ENCODE measurements at places on chromosomes 16 and 17. TPM values are rescaled to one million over a fixed set of nuclear protein-coding genes. Genes with fewer than 3 reads are reported as not detected.

DNA sequence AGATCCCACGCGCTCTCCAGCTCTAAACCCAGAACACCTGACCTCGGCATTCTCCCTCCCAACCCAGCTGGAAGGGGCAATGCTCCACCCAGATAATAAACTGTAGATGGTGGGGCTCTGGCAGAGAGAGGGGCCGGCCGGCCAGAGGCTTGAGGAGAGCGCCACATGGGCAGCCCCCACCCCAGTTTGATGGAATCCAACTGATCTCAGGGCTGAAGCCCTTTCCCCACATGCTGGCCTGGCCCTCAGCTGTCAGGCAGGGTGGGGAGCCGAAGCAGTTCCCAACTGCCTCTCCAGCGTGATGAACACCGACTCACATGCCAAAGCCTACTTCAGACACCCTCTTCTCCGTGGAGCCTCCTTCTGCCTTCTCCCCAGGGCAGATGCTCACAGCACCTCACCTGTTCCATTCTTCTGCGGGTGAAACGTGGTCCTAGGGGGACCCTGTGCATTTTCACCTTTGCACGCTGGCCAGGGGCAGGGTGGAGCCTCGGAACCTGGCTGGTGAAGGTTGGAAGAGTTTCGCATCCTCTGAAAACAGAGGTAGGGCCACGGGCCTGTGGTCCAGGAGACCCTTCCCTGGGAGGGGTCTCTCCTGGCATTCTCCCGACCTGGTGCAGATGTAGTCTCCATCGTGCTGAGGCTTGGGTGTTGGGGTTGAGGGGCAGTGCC lies 65.7 kb upstream of the ZNF469 start:
- H3K4me3 ChIP-seq = no peak overlapping the region
- H3K36me3 ChIP-seq = no peaks in the 10 kb centered on the region
- no peaks in the 10 kb centered on the region for H3K27me3 ChIP-seq
- no peak overlapping the region for H3K27ac ChIP-seq
- DNase-seq = no peak
- H3K4me1 ChIP-seq = no peaks in the 10 kb centered on the region

- H3K27ac ChIP-seq = no peak overlapping the region
- H3K4me3 ChIP-seq = no peak overlapping the region
- H3K36me3 ChIP-seq = no peaks in the 10 kb centered on the region
- no peak for DNase-seq
- H3K4me1 ChIP-seq = no peaks in the 10 kb centered on the region
These were observed 193.9 kb downstream of the ZNF18 start for GRCh38 chr17:11803231-11803969.

- no peak for DNase-seq
- H3K36me3 ChIP-seq = peaks cover 13% of the 10 kb centered on the region
- H3K4me1 ChIP-seq = no peaks in the 10 kb centered on the region
- no peak overlapping the region for H3K4me3 ChIP-seq
These were observed 148.9 kb downstream of the ITFG1 start for GRCh38 chr16:47311738-47312505.

- no peaks in the 10 kb centered on the region for H3K27me3 ChIP-seq
- peaks cover 20% of the 10 kb centered on the region for H3K36me3 ChIP-seq
- H3K4me3 ChIP-seq = peak within 1 kb of the TSS; percentile 49
- H3K4me1 ChIP-seq = peaks cover 72% of the 10 kb centered on the region
- DNase-seq = peak; percentile 31
These were observed at the start of gene PRRT2 for GRCh38 chr16:29811896-29812665. TSS of gene PRRT2 (plus strand) at chr16:29812193. CDS start at chr16:29813055, 862 bp downstream.

GRCh38 chr16:19559242-19559910 lies 3.9 kb downstream of the VPS35L start:
- H3K4me1 ChIP-seq = peaks cover 14% of the 10 kb centered on the region
- H3K4me3 ChIP-seq = no peak overlapping the region
- no peak overlapping the region for H3K27ac ChIP-seq
- H3K36me3 ChIP-seq = no peaks in the 10 kb centered on the region
- no peak for DNase-seq

DNA sequence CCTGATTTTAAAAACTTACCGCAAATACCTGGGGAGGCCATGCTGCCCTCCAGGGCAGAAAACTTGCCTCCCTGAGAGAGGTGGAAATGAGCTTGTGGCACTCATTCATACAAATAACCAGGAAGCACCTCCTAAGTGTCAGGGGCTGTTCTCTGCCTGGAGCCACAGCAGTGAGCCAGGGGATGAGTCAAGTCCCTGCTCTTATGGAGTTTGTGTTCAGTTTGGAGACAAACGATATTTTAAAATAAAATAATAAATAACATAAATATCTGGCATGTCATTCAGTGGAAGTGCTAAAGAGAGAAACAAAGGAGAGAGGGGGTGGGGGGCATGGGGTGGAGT lies 313.8 kb downstream of the C16orf95 start:
- no peak overlapping the region for H3K4me3 ChIP-seq
- no peaks in the 10 kb centered on the region for H3K4me1 ChIP-seq
- no peaks in the 10 kb centered on the region for H3K36me3 ChIP-seq

- peaks cover 24% of the 10 kb centered on the region for H3K4me1 ChIP-seq
- H3K4me3 ChIP-seq = no peak overlapping the region
- no peaks in the 10 kb centered on the region for H3K27me3 ChIP-seq
- H3K27ac ChIP-seq = no peak overlapping the region
- H3K36me3 ChIP-seq = no peaks in the 10 kb centered on the region
These were observed 5.2 kb upstream of the EIF1 start for GRCh38 chr17:41683441-41684007.

DNA sequence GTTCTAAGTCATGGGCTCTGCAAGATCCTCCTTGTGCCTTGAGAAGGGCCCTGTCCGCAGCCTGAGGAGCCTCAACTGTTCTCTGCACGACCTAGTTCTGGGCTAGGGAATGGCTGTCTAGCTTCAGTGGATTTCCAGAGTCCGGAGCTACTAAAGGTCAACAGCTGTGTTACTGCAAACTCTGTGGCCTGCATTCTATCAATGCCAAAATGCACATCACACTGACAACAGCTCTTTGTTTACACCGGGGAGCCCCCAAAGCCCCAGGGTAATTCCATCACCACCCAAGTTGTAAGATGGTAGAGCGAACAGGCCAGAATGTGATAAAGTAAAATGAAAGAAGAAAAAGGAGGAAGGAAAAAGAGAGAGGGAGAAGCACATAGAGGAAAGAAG lies 610.2 kb downstream of the MAF start:
- no peak overlapping the region for H3K4me3 ChIP-seq
- no peaks in the 10 kb centered on the region for H3K4me1 ChIP-seq
- no peaks in the 10 kb centered on the region for H3K27me3 ChIP-seq
- H3K36me3 ChIP-seq = no peaks in the 10 kb centered on the region
- no peak for DNase-seq

DNA sequence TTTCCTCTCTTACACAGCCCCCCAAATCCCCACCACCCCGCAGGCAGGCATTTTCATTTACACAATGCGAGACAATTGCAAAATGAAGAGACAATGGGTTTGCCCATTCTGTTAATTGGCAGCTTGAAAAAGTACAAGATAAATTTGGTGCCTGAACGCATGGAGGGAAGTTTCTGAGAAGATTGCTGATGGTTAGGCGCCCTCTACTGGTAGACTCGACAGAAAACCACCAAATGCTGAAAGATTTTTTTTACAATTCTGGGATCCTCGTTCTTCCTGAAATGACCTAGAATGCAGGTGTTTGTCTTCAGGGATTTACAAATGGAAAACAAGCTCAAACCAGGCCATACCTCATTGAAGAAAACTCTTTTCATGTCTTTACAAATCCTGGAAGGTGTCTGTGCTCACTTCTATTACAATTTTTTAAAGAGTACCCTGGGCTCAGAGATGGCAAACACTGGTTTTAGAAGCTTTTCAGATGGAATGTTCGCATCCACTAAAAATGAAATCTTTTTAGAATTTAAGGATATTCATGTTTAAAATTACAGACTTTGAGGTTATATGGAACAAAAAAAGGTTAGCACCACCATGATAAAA lies 338.5 kb downstream of the PMP22 start:
- DNase-seq = peak; percentile 18
- no peaks in the 10 kb centered on the region for H3K36me3 ChIP-seq
- H3K4me3 ChIP-seq = no peak overlapping the region
- H3K27ac ChIP-seq = no peak overlapping the region

DNA sequence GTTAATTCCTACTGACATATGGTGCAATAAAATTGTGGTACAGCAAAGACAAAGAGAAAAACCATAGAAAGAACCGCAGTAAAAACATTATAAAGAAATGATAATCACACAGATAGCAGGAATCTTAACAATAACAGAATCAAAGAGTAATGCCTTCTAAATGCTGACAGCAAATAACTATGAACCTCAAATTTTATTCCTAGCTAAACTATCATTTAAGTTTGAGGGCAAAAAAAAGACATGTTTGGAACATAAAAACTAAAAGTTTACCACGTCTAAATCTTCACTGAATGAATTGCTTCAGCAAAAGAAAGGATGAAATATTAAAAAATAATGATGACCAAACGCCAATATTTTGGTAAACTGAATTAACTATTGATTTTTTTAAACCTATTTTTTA lies 135.8 kb downstream of the CPPED1 start:
- no peaks in the 10 kb centered on the region for H3K27me3 ChIP-seq
- H3K4me1 ChIP-seq = no peaks in the 10 kb centered on the region
- H3K4me3 ChIP-seq = no peak overlapping the region
- no peaks in the 10 kb centered on the region for H3K36me3 ChIP-seq

DNA sequence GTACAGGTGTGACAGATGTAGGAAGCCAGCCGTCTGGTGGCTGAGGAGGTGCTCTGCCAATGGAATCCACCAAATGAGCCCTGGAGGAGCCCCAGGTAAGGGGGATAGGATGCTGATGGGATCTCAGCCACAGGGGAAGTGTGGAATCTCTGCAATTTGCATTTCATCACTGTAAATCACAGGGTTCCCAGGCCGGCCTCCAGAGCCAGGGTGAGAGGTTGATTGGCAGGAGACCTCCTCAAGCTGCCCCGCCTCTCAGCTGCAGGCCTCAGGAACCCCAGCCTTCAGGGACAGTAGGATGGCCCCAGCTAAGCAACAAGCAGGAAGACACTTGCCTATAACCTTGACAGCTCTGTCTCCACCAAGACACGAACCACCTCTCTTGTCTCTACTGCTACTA lies 39.4 kb downstream of the RTN4RL1 start:
- H3K27me3 ChIP-seq = no peaks in the 10 kb centered on the region
- DNase-seq = no peak
- no peak overlapping the region for H3K4me3 ChIP-seq
- H3K27ac ChIP-seq = no peak overlapping the region

GRCh38 chr16:25959221-25959620 lies 267.5 kb downstream of the HS3ST4 start:
- H3K27ac ChIP-seq = no peak overlapping the region
- H3K4me3 ChIP-seq = no peak overlapping the region
- no peak for DNase-seq
- H3K36me3 ChIP-seq = no peaks in the 10 kb centered on the region
- no peaks in the 10 kb centered on the region for H3K27me3 ChIP-seq

GRCh38 chr17:55037828-55038227 lies 69.3 kb downstream of the STXBP4 start:
- H3K4me3 ChIP-seq = no peak overlapping the region
- H3K27me3 ChIP-seq = no peaks in the 10 kb centered on the region
- no peak for DNase-seq
- H3K4me1 ChIP-seq = no peaks in the 10 kb centered on the region
- H3K27ac ChIP-seq = no peak overlapping the region
- no peaks in the 10 kb centered on the region for H3K36me3 ChIP-seq

GRCh38 chr16:17426451-17426850 lies 44.3 kb downstream of the XYLT1 start:
- DNase-seq = no peak
- no peak overlapping the region for H3K4me3 ChIP-seq
- no peaks in the 10 kb centered on the region for H3K27me3 ChIP-seq
- peaks cover 2% of the 10 kb centered on the region for H3K4me1 ChIP-seq

GRCh38 chr16:66676599-66676998 lies 19.9 kb downstream of the CMTM4 start:
- no peak overlapping the region for H3K4me3 ChIP-seq
- no peak for DNase-seq
- H3K27ac ChIP-seq = no peak overlapping the region
- no peaks in the 10 kb centered on the region for H3K36me3 ChIP-seq
- no peaks in the 10 kb centered on the region for H3K27me3 ChIP-seq

- H3K27ac ChIP-seq = no peak overlapping the region
- no peaks in the 10 kb centered on the region for H3K27me3 ChIP-seq
- DNase-seq = no peak
- H3K4me1 ChIP-seq = no peaks in the 10 kb centered on the region
- no peaks in the 10 kb centered on the region for H3K36me3 ChIP-seq
- H3K4me3 ChIP-seq = no peak overlapping the region
These were observed 134.0 kb downstream of the IRX3 start for GRCh38 chr16:54152362-54153239.

DNA sequence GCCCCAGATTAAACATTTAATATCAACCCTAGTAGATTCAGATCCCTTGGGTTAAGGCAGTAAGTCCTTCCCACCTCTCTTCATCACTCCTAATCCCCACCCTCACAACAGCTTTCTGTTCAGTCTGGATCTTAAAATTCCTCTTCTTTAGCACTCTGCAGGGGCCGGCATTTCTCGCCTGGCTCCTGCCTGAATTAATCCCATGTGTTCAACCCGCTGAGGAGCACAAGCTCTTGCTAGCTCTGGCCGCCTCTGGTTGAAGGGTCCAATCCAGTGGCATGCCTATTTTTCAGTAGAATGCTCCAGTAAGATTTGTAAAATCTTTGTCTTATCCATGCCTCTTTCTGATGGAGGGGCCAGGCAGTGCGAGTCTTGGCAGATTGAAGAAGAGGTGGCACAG lies 59.2 kb downstream of the CYB5B start:
- no peaks in the 10 kb centered on the region for H3K36me3 ChIP-seq
- no peak overlapping the region for H3K27ac ChIP-seq
- no peaks in the 10 kb centered on the region for H3K27me3 ChIP-seq
- no peak for DNase-seq
- H3K4me3 ChIP-seq = no peak overlapping the region
- no peaks in the 10 kb centered on the region for H3K4me1 ChIP-seq

The ACAP1 gene
- 590 TPM for total RNA-seq

The TBC1D28 gene
- not detected for total RNA-seq

The FAM171A2 gene
- 0.43 TPM for total RNA-seq

The EFNB3 gene
- not detected for total RNA-seq

The CDK5R1 gene
- 12.3 TPM for total RNA-seq

The COL1A1 gene
- total RNA-seq = 2.6 TPM

The ABCA5 gene
- total RNA-seq = 52.1 TPM

The FOXL1 gene
- total RNA-seq = not detected
